AG20443 (cell line): ENCODE measurements at places on chromosomes 3 and 15.

DNA sequence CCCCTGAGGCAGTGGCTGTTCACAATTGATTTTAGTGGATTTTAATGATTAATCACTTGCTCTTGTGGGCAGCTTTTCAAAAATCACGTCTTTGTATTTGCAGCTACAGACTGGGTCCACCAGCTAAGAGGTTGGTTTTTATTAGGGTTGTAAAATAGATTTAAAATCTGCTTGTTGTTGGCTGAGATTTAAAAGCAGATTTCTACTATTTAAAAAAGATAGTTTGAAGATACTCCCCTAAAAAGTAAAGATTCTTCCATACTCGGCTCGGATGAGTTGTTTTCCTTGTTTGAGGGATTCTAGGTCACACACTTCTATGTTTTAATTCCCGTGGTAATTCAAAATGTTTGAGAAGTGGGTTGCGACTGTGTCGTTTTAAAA, 1.7 kb downstream of the KLHL24 start:
- DNase-seq, result no peak

- DNase-seq, result no peak
Measured at GRCh38 chr3:171865191-171865865, 22.2 kb downstream of the TMEM212 start.

- no peak for DNase-seq
Measured at GRCh38 chr15:100983221-100983620, 64.1 kb downstream of the LRRK1 start.

DNA sequence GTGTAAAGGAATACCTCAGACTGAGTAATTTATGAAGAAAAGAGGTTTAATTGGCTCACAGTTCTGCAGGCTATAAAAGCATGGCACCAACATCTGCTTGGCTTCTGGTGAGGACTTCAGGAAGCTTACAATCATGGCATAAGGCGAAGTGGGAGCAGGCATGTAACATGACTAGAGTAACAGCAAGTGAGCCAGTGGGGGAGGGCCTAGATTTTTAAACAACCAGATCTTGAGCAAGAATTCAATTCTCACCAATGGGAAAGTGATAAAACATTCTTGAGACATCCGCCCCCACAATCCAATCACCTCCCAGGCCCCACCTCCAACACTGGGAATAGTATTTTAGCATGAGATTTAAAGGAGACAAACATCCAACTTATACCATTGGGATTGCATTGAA, 44.2 kb upstream of the BCL2A1 start:
- DNase-seq, result no peak

- no peak for DNase-seq
Measured at GRCh38 chr15:38324939-38325647, 72.5 kb downstream of the SPRED1 start.

- no peak for DNase-seq
Measured at GRCh38 chr3:186456731-186457191, 87.4 kb downstream of the CRYGS start.

GRCh38 chr3:46830801-46831200, 32.4 kb downstream of the MYL3 start:
- peak; percentile 1 for DNase-seq

DNA sequence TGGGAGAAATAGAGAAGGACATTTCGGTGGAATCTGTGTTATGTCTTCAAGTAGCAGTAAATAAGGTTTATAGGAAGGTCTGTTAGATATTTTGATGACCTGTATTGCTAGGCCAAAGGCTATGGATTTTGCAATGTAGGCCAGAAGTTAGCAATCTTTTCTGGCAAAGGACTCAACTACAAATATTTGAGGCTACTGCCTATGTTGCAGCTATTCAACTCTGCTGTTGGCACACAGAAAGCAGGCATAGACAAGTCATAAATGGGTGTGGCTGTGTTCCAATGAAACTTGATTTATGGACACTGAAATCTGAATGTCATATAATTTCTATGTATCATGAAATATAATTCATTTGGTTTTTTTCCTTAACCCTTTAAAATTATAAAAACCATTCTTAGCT, 438.7 kb upstream of the C2CD4B start:
- DNase-seq, result peak; percentile 65

DNA sequence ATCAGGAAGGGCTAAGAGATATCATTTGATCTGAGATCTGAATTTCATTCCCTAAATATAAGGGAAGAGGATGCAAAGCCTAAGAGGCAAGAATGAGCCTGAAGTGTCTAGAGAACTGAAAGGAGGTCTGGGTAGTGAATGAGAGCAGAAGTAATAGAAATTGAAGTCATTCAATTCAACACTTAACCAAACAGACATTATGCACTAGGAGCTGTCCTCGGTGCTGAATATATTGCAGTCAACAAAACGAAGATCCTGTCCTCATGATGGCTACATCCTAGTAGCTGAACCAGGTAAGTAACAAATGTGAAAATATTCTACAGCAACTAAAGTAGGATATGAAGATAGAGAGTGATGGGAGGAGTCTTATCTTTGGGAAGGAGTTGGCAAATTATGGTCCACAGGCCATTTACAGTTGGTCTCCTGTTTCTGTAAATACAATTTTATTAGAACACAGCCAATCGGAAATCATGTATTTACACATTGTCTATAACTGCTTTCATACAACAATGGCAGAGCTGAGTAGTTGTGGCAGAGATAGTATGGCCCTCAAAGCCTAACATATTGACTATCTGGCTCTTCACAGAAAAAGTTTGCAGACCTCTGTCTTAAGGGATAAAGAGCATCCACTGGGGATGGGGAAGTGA, 192.9 kb upstream of the CADPS start:
- DNase-seq, result peak; percentile 38

DNA sequence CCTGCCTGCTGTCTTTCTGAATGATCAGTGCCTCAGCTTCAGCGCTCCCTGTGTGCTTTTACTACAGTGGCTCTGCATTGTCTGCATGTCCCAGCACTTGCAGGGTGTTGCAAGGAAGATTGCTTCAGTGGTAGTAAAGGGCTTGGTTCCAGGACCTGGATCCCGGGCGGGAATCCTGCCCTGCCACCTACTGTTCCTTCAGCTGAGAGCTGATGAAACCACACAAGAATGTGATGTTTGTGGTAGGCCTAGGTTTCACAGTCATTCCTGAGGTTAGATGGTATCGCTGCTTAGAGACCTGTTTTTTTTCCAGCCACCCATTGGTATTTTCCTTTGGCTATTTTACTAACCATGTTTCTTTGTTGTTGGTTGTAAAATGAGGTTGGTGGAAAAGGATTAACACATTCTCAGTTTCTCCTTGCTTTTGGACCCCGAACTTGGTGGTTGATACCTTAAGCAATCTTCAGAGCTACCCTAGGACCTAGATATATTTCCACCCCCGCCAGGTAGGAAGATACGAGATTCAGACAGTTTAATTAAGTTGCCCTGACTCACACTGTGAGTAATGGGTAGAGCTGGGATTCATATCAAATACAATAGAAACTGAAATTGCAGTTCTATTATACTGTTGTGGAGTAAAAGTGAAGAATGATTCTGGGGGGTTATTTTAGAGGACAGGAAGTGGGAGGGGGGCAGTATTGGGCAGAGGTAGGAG, 11.4 kb downstream of the GPR87 start:
- peak; percentile 92 for DNase-seq

GRCh38 chr15:40430271-40430805, 10.4 kb upstream of the BAHD1 start:
- DNase-seq, result peak; percentile 80

DNA sequence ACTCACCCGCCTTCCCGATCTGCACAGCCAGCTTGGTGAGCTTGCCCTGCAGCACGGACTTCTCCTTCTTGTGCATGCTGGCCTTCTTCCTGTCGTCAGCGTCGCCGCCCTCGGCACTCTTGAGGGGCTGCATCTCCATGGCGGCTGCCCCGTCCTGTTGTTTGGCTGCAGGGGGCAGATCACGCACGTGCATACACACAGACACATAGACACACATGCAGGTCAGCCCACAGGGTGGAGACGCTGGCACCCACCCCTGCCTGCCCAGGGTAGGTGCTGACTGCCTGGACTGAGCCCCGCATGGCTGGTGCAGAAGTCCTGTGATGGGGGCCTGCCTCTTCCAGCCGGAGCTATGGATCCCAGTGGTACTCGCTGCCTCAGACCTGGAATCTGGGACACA, 57.3 kb upstream of the SEC13 start:
- no peak for DNase-seq

GRCh38 chr15:24955531-24955921, 739 bp downstream of the SNRPN start:
- peak; percentile 11 for DNase-seq

GRCh38 chr3:120481081-120481480, 30.3 kb upstream of the FSTL1 start:
- DNase-seq, result no peak

- DNase-seq, result no peak
Measured at GRCh38 chr3:44020143-44020542, 221.5 kb upstream of the TOPAZ1 start.

DNA sequence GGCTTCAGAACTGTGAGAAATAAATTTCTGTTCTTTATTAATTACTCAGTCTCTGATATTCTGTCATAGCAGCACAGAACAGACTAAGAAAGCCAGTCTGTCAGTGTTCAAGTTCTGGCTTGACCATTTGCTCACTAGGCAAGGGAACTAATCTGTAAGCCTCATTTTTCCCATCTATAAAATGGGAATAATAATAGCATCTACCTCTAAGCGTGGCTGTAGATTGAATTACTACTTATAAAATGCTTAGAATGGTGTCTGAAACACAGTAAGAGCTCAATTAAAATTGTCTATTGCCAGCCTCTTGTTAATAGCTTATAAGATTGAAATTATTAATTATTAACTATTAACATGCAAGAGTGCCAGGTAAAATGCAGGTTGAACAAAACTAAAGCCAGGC, 209.7 kb upstream of the LRRFIP2 start:
- DNase-seq, result no peak

DNA sequence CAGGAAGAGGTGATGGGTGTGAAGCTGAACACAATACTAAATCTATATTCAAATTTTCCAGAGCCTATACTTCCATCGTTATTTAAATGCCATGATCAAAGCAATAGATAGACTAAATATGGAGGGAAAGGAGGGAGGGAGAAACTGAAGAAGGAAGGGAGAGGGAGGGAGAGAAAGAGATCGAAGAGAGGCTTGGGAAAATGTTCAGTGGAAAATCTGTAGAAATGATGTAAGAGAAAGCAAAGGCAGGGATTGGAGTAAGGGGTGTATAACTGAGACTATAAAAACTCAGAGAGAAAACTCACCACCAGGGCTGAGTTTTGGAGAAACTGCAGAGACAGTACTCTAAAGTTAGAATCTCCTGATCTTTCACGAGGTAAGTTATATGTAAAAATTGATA, at the start of gene OSTN:
Gene OSTN (plus strand): TSS at position 310 of the 400 bp plus-strand sequence. CDS start 13,292 bp downstream, outside the sequence.
- DNase-seq, result no peak

GRCh38 chr3:43998370-43998835, 243.3 kb upstream of the TOPAZ1 start:
- no peak for DNase-seq

GRCh38 chr3:150528354-150528797, 17.9 kb downstream of the SERP1 start:
- peak; percentile 27 for DNase-seq

DNA sequence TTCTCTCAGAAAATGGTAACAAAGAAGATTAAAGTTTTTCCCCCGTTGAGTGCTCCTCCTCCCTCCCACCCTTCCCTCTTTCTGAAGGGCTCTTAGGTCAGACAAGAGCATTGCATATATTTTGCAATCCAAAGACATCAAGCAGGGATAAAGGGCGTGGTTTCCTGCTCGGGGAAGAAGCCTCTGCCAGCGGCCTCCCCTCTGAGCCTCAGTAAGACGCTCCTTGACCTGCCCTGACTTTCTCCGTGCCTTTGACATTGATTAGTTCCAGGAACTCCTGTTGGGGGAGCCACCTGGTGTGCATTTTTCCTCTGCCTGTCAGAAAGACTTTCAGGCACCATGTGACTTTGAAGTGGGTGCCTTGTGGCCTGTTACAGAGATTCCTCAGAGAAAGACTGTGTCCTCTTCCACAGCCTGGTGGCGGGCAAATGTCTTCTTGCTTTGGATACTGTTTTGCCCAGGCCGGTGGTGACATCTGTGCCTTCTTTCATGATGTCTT, 87.2 kb upstream of the TBL1XR1 start:
- peak; percentile 72 for DNase-seq

DNA sequence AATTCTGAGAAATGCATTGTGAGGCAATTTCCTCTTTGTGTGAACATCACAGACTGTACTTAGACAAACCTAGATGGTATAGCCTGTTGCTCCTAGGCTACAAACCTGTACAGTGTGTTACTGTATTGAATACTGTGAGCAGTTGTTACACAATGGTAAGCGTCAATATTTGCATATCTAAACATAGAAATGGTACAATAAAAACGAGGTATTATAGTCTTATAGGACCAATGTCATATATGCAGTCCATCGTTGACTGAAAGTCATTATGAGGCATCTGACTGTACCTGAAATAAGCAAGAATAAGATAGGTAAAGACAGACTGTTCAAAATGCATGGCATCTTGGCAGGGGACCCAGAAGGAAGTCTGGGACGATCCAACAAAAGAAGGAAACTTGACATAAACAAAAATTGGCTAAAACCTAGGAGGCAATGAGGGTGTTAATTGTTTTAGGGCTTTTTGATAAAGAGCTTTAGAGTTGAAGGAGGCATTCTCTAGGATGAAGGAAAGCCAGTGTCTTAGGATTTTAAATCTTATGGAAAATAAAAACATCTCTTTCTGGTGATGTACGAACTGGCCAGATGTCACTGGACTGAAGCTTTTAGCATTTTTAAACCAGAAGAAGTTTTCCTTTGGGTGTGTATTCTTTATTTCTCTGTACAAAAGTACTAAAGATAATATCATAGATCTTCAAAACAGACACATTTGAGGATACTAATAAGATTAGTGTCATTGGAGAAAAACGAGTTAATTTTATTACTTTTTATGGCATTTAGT, 9.2 kb upstream of the SPRED1 start:
- DNase-seq, result no peak

DNA sequence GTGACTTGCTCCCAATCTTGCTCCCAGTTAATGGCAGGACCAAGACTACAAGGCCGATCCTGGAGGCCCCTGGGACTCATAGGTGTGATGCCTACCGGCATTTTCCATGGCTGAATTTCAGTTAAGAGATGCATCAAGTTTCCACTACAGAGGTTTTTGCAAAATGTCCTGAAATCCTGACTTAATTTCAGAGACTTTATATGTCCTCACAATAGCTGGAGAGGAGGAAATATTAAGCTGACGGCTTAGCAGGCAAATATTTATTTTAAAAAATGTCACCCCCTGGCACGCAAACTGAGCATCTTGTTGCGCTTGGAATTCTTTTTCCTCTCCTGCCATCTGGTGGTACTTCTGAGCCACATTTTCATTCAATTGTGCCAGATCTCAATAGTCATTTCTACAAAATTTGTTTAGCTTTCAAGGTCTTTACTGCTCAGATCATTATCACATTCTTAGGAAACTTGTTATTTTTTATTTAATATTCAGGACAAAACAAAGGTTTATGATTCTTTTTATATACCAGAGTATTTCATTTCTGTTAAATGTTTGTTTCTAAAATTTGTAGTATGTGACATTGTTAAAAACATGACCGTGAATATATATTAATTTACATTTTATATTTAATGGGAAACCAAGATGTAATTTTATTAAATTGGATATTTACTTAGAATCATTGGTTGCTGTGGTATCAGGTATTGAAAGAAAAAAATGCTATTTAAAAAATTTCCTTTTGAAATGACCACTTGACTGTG, 189.2 kb upstream of the THRB start:
- peak; percentile 60 for DNase-seq

- no peak for DNase-seq
Measured at GRCh38 chr15:35748105-35748504, 202.1 kb upstream of the DPH6 start.
